ENCODE measurements at places on chromosomes 5 and 9. TPM values are rescaled to one million over a fixed set of nuclear protein-coding genes. Genes with fewer than 3 reads are reported as not detected.

The OR13F1 gene
- not detected for total RNA-seq

The SARDH gene
- total RNA-seq = 13.9 TPM

The AIF1L gene
- total RNA-seq = 20.0 TPM

DNA sequence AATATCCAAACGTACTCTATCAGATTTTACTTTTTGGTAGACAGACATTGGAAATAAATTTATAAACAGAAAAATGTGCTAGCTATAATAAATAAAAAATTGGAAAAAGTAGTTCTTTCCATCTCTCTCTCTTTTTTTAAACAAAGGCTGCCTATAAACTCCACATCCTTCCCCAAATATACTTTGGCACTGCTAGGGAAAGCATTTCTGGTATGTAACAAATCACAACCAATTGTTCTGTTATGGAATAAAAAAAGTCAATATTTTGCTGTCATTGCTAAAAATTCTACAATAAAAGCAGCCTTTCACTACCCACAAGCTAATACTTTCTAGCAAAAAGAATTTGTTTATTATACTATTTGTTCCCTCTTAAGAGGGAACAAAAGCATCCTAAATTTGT, 169.2 kb upstream of the TARS1 start:
- no peaks in the 10 kb centered on the region for H3K27me3 ChIP-seq
- H3K36me3 ChIP-seq = no peaks in the 10 kb centered on the region
- peaks cover 22% of the 10 kb centered on the region for H3K4me1 ChIP-seq
- no peak for DNase-seq

GRCh38 chr5:142334538-142334937, 9.7 kb upstream of the SPRY4 start:
- peaks cover 2% of the 10 kb centered on the region for H3K36me3 ChIP-seq
- no peak for DNase-seq
- no peak overlapping the region for H3K27ac ChIP-seq
- no peaks in the 10 kb centered on the region for H3K27me3 ChIP-seq

- no peak overlapping the region for H3K4me3 ChIP-seq
- no peaks in the 10 kb centered on the region for H3K36me3 ChIP-seq
- H3K27me3 ChIP-seq = no peaks in the 10 kb centered on the region
- no peaks in the 10 kb centered on the region for H3K4me1 ChIP-seq
- no peak overlapping the region for H3K27ac ChIP-seq
These were observed 219.5 kb upstream of the IZUMO3 start for GRCh38 chr9:24765025-24765756.

Data from mesothelial cell of epicardium (in vitro differentiated cells).